A673 (cell line): ENCODE measurements at places on chromosomes 16 and 17.

- DNase-seq = no peak
These were observed 7.4 kb downstream of the ZNF423 start for GRCh38 chr16:49848530-49848929.

DNA sequence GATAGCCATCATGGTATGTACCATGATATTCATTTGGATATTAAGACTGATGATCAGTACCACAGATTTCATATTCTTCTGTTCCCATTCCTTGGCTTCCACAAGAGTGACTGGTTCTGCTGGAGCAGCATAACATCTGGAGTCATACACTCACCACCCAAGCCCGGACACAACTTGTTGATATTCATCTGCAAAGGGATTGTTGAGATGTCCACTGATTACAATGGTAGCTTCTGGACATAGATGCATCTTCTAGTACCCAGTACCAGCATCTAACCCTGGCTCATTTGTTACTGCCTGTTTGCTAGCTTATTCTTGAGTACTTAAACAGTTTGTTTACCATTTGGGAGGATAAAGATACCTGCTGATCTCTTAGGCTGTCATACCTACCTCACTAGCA lies 235.7 kb upstream of the AXIN2 start:
- DNase-seq = no peak

DNA sequence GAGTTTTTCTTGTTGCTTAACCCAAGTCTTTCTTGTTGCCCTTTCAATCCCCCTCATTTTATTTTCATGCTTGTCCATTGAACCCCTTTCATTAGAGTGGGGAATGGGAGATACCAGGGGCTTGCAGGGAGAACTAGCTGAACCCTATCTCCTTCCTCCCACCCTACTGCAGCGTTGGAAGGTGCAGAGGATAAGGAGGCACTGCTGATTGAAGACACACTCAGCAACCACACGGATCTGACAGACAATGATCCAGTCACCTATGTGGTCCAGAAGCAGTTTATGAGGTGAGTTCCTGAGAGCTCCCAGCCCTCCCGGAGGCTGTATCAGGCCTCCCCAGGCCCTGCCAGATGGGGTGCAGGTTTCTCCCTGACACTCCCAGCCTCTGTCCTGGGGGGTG lies 32.5 kb downstream of the ANKRD40 start:
- no peak for DNase-seq

GRCh38 chr16:86466696-86467406 lies 43.5 kb upstream of the FOXF1 start:
- no peak for DNase-seq

DNA sequence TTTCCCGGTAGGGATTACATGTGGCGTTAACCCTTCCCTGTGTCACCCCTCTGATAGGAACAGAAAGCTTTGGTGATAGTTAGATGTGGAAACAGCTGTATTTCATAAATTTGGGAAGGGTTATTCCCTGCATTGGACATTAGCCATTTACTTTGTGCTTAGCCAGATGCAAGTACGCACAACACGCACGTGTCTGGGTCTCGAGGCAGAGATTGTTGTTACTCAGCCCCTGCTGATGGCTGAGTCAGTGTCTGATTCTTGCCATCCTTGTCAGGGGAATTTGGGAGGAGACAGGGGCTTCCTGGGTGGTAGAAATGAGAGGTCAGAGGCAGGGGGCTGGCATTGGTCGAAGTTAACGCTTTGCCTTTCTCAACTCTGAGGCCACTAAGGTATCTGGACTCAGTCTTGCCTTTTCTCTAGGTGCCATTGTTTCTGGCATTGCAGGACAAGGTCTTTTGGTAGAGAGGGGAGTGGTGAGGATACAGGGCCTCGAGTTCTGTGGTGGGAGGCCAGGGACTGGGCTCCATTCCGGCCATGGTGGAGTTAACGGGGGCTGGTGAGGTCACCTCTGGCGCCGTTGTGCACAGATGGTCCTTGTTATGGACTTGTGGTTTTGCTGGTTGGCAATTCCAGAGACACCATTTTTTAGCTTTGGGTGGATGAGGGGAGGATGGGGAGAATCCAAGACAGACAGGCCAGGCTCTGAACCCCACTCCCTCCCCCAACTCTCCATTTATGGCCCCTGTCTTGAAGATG lies 8.2 kb downstream of the MMP2 start:
- no peak for DNase-seq

- DNase-seq = no peak
These were observed 4.4 kb downstream of the OXLD1 start for GRCh38 chr17:81662002-81662401.

DNA sequence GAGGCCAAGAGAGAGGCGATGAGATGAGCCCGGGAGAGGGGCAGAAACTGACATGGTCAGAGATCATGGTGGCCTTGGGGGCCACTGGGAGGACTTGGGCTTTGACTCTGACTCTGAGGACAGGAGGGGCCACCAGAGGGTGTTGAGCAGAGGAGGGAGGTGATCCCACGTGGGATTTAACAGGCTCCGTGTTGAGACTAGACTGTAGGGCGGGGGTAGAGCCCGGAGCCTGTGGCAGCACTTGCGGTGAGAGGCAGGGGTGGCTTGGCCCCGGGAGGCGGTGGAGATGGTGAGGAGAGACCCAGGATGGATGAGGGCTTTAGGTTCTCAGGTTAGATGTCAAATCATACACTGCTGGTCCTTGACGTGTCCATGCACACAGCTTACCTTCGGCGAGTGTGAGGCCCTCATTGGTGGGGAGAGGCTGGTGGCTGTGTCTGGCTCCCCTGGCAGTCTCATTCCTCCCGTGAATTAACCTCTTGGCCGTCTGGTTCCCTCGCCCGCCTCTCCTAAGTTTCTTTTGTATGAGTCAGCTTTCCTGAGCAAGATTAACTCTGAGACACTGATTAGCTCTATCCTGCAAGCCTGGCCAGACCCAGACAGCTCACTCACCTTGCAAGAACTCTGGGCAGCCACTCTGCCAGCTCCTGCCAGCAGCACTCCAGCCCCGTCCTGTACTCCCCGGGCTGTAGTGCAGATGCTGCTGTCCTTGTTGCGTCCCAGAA lies 39.7 kb downstream of the VPS35L start:
- no peak for DNase-seq

GRCh38 chr16:88782454-88783390 lies 2.3 kb downstream of the PIEZO1 start:
- DNase-seq = peak; percentile 31

GRCh38 chr17:7989781-7990655 lies 12.4 kb upstream of the GUCY2D start:
- DNase-seq = peak; percentile 86

DNA sequence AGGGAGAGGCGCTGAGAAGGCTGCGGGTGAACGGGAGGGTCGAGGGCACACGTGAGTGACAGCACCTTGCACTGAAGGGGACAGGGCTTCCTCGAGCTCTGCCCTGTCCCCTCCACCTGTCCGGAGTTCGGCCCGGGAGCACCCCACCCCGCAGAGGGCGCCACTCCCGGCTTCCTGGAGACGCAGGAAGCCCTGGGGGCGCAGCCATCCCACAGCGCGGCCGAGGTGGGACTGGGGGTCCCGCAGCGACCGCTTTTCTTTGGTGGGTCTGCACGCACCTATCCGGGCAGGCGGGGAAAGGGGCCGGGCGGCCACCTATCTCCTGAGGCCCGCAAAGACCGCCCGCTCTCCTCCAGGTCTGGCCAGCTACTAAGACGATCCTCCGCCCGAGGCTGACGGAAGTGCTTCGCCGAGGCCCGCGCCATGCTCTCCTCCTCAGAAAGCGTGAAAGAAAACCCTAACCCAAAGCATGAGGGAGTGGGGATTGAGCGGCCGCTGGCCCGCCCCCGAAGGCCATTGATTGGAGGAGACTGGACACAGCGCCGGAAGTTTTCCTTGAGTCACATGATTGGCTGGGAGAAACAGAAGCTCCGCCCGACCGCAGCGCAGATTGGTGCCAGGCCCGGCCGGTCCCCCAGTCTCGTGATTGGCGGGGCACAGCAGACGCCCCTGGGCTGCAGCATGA lies 34.4 kb downstream of the DDX19A start:
- DNase-seq = peak; percentile 99

GRCh38 chr17:16988749-16989229 lies 16.9 kb upstream of the TNFRSF13B start:
- DNase-seq = no peak

- peak; percentile 26 for DNase-seq
These were observed 500 bp downstream of the COX6A2 start for GRCh38 chr16:31427441-31428278.

DNA sequence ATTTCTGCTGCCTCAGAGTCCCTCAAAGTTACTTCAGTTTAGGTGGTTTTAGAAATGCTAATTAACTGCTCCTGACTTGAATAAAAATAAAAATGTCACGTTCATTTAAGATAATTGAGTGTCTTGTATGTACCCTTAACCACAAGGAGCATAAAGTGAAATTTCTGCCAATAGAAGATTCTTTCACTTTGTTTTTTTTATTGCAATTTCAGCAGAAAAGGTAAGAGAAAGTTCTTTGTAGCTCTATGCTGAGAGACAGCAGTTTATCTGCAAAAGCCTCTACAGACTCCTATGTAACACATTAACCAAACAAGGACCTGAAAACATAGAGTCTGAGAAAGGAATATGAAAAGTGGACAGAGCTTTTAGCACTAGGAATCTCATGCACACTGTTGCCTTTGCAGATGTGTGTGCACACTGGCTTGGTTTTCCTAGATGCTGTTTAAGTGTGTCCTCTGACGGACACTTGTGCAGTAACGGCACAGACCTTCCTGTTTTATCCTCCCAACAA lies 11.6 kb downstream of the ARHGAP44 start:
- DNase-seq = no peak

GRCh38 chr17:74532115-74532514 lies 840 bp upstream of the CD300LB start:
- DNase-seq = peak; percentile 61

GRCh38 chr16:13856398-13856797 lies 63.6 kb upstream of the ERCC4 start:
- DNase-seq = no peak

DNA sequence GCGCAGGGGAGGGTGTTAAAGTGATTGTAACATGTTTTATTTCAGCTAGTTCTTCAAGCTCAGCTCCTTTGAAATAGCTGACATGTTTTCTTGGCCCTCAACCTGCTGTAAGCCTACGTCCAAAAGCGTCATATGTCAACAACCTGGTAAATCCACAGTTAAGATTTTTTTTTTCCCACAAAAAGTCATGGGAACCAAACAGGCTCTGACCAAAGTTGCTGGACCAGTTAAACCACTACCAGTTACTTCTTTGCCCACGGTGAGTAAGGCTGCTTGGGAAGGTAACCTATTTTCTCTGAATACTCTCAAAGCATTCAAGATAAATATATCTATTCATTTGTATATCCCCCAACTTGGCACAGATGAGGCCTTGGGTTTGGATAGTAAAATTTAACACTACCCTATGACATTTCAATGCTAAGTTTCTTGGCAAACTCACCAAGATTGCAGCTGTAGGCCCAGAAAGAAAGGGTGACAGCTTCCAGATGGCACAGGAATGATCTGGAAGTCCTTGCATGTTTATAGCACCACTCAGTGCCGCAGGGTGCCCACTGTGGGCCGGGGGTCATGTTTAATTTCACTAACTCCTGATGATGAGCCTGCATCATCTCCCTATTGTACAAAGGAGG lies 166.2 kb downstream of the XYLT1 start:
- no peak for DNase-seq

DNA sequence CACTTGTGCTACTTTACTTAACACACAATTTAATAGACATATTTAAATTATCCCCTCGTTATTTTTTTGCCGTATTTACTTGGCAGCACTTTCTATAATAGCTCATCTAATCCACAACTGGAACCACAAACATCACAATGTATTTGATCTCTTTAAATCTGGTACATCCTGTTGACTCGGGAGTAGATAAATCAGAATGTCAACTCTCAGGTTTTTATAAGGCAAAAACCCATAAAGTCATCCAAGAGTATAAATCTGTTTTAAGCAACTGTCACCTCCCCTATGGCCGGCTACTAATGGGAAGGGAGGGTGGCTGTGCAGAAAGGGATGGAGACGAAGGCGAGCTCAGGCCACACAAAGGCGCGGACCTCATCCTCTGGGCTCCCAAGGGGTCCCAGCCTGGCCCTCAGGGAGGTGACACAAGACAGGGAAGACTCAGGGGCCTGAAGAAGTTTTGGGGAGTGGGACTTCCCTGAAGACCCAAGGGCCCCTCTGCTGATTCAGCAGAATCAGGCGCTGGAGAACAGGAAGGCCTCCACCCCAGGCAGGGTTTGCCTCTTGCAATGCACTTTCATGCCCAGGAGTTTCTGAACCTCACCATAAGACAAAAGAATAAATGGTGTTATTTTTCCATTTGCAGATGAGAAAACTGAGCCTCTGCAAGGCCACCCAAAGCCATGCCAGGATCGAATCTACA lies 122.5 kb downstream of the ZNF423 start:
- DNase-seq = peak; percentile 45

DNA sequence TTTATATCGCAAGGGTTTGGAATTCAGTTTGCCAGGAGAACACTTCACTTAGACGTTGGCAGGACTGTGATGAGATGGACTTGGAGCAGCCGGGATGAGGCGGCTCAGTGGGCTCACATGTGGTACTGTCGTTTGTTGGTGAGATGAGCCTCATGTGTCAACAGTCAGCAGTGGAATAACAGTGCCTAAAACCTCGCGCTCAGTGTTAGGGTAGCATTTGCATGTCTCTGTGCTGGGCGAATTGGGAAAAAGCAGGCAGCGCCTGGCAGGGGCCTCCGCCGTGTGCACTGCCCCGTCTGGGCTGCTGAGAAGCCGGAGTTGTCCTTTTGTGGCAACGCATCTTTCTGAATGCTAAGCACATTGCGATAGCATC lies 49.7 kb downstream of the CRISPLD2 start:
- no peak for DNase-seq

- no peak for DNase-seq
These were observed 73.0 kb downstream of the ERCC4 start for GRCh38 chr16:13992976-13993375.

GRCh38 chr17:9473711-9474110 lies 101.9 kb downstream of the STX8 start:
- DNase-seq = peak; percentile 79

GRCh38 chr17:17685775-17686291 lies 4.6 kb downstream of the RAI1 start:
- DNase-seq = peak; percentile 33

GRCh38 chr17:70621566-70621965 lies 452.2 kb downstream of the KCNJ2 start:
- DNase-seq = peak; percentile 18

DNA sequence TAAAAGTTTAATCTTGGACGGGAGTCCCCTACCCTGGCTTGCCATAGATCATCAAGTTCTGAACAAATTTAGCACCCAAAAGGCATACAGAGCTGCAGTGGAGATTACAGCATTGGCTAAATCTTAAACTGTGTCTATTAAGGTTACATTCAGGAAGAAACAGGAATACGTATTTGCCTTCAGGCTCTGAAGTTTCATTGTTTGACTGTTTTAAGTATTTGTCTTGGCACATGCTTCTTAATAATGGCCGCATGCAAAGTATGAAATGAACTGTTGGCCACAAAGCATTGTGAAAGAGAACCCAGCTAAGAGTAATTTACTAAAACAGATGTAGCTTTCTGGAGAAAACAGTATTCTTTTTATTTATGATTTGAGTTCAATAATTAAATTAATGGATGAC lies 63.9 kb upstream of the CNEP1R1 start:
- no peak for DNase-seq
